AG09309 (cell line): ENCODE measurements at places on chromosomes 4 and X.
A peak's percentile ranks its signal among the peaks of the same experiment; 100 is the strongest.

- DNase-seq: no peak
These were observed 85.1 kb upstream of the AP1S2 start for GRCh38 chrX:15939737-15940136.

DNA sequence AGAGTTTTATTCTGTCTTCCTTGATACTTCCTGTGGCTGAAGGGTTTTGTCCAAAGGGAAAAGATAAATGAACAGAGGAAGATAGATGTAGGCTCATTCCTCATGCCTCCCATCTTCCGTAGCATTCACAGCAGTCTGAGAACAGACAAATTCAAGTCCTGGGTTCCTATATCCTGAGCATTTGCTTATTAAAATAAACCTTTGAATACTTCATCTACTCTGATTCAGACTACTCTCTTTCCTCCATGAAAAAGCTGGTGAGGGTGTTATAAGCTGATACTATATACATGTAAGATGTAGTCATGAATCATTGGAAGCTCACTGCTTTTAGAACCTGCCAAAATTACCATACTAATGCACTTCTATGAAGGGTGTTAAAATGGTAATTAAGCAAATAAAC lies 61.2 kb downstream of the GAB1 start:
- no peak for DNase-seq

DNA sequence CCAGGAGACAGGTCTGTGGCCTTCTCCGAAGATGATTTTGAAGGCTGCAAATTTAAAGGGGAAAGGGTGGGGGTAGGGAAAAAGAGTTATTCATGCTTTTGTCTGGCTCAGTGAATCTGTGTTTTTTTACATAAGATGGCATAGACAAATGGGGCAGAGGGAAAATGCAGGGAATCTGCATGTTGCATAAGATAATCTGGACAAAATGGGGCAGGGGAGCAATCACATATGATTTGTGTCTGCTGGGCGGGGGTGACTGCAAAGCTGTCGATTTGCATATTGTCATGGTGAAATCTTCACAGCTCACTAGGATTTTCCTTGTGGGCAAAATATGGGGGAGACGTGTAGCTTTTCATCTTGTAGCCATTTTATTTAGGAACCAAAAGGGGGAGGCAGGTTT lies 29.4 kb upstream of the GYG2 start:
- DNase-seq: no peak

DNA sequence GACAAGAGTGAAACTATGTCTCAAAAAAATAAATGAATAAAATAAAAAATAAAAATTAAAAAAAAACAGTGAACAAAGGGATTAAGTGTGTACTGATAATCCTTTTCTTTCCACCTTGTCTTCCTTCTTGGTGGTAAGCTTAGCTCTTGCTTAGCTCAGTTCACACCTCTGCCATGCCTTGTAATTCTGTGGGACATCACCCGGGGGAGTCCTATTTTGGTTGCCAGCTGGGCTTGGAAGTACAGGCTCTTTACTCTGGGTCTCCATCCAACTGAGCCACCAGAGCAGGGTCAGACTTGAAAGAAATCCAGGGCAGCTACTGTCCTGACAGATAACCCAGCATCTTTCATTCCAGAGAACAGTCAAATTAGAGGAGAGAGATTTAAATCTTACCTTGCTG lies 204.2 kb upstream of the TEX13A start:
- DNase-seq: no peak

- no peak for DNase-seq
These were observed 14.2 kb upstream of the IL3RA start for GRCh38 chrX:1322393-1322792.

GRCh38 chr4:48472794-48473193 lies 10.3 kb upstream of the SLC10A4 start:
- DNase-seq: no peak

DNA sequence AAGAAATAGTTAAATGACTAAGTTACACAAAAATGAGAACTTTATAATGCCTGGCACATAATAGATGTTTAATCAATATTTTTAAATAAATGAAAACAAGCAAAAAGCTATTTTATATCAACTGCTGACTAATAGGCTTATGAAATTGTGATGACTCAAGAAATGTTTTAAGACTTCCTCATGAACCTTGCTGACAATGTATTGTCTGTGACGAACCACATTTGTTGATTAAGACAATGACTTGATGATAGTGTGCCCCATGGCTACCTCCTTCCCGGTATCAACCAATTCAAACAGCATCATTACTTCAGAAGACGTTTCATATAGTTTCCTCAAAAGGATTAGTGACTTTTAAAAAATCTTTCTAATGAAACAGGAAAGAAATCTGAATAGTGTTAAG lies 7.9 kb downstream of the CXCL6 start:
- DNase-seq: peak; percentile 52

GRCh38 chr4:74796631-74797030 lies 2.3 kb upstream of the BTC start:
- no peak for DNase-seq

GRCh38 chr4:174467107-174467506 lies 55.2 kb downstream of the HPGD start:
- DNase-seq: no peak

GRCh38 chr4:168759959-168760527 lies 250.0 kb downstream of the CBR4 start:
- DNase-seq: no peak

DNA sequence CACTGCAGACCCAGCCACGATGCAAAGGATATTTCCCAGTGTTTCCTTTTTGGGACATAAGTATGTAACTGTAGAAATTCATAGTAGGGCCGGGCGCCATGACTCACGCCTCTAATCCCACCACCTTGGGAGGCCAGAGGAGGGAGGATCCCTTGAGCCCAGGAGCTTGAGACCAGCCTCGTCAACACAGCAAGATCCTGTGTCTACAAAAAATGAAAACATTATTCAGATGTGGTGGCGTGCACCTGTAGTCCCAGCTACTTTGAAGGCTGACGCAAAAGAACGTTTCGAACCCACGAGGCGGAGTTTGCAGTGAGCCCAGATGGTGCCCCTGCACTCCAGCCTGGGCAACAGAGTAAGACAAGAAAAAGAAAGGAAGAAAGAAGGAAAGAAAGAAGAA lies 49.2 kb downstream of the CRLF2 start:
- DNase-seq: no peak

GRCh38 chr4:55321707-55322264 lies 24.3 kb upstream of the SRD5A3 start:
- DNase-seq: peak; percentile 55
